ENCODE measurements at places on chromosomes 11 and 22.

DNA sequence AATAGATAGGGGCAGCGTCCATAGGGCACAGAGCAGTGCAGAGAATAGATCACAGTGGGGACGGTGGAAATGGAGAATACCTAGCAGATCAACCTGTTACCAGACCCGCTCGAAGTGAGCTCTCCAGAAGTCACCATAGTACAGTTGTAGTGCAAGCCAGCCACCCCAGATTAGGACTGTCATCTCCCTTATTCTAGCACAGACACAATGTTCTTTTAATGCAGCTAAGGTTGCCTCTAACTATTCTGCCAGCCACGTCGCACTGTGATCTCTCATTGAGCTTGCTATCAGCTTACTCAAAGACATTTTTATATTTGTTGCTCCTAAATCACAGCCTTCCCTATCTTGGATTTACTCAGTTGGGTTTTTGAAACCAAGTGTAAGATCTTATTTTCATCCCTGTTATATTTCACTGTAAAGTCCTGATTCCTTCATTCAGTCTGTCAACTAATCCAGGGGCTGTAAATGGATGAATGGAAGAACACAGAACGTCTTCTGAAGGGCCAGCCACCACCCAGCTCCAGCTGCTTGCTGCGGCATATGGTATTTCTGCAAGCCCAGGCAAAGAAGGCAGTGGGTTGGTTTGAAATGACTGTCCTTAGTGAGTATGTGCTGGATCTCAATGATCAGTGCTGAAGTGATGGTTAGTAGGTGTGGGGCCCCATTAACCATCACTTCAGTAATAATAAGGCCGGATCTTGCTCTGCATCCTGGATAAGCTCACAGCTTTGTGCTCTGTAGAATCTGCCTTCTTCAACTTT is 3.4 kb downstream of the PARVA start:
- DNase-seq, result no peak

- no peak for DNase-seq
Measured at GRCh38 chr11:131418189-131418588, 47.8 kb downstream of the NTM start.

DNA sequence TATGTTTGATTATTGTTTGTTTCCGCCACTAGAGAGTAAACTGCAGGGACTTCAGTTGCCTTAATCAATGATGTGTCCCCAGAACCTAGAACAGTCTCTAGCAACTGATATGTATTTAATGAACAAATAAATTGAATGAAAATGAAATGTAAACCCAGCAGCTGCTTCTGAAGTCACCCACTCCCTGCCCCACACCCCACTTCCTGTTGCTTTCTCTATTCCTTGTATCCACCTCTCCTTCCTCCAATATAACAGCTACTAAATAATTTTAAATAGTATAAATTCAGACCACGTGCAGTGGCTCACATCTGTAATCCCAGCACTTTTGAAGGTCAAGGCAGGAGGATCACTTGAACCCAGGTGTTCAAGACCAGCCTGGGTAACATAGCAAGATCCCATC is 15.8 kb downstream of the MYH9 start:
- DNase-seq, result no peak

DNA sequence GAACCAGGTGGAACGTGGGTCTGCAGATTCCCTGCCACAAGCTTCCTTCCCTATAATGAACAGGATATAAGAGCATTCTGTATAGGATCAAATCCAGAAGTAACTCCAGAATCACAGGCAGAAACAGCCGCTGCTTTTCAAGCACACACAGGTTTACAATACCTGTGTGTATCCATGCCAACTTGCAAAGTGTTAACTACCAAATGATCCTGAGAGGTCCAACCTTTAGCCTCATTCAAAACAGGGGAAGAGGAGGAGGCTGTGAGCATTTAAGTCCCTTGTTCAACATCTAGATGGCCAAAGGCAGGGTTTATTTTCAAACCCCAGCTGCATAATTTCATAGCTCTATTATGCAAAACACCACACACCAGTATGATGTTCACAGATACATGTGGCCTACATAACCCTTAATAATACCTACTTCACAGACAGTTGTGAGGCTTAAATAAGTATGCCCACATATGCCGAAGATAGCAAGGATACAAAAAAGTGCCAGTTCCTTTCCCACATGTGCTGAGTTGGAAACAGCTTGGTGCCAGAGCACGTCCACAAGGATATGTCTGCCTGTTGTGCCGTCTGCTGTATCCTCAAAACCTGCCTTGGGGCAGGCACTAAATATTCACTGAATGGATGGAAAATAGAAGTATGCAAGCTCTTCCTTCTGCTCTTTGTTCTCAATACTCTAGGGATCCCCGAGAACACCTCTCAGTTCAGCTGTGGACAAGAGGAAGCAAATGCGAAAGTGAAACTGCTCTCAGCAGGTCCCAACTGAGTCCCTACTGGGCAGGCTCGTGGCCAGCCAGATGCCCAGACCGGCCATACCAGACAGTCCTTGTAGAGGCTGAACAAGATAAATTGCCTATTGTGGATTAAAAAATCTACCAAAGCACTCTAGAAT is 66.8 kb downstream of the LARGE1 start:
- DNase-seq, result no peak

- no peak for DNase-seq
Measured at GRCh38 chr11:119486016-119486415, 63.0 kb upstream of the THY1 start.

DNA sequence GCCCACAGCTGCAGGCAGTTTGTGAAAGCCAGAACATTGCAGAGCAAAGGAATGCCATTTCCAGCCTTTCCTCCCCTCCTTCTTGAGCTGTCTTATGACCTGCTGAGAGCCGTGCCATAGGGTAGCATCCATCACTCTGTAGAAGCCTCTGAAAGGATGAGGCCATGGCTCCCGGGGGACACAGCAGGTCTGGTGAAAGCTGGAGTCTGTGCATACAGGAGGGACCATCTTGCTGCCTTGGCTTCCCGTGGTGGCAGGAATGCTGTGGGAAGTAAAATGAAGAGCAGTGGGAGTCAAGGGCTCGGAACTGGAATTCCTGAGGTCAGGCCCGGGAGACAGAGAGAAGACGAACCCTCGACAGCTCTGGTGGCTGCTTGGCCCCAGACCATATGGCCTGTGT is 30.9 kb downstream of the ANO1 start:
- DNase-seq, result no peak

GRCh38 chr22:27719036-27719347 is 82.6 kb downstream of the MN1 start:
- DNase-seq, result no peak

DNA sequence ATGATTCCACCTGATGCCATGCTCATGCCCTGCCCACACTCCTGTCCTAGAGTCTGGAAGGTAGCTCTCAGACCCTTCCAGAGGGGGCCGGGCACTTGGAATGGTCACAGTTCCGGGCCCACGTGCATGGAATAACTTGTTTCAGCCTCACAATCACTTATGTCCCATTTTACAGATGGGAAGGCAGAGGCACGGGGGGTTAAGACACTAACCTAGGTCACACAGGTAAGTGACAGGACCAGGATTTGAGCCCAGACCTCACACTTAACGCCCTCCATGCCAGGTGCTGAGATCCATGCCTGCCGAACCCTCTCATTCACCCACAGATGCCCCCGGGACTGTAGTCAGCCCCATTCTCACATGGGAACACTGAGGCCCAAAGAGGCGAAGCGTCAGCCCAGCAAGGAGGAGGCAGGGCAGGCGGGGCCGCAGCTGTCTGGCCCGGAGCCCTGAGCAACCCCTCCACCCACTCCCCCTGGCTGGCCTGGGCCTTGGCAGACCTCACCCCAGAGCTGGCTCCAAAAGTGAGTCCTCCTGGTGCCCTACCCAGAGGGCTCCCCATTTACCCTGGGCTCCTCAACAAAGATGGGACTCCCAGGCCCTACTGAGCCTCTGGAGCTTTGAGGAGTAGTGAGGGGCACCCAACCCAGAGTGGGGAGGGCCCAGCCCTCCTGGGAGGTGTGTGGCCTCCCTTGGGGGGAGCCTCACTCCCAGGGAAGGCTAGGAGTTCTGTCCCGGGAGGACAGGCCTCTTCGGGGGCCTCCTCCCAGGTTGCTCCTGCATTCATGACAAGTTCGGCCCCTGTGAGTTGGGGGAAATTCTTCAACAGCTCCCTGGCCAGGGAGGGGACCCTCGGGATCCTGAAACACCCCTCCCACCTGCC is 2.4 kb upstream of the ALDH3B1 start:
- no peak for DNase-seq

DNA sequence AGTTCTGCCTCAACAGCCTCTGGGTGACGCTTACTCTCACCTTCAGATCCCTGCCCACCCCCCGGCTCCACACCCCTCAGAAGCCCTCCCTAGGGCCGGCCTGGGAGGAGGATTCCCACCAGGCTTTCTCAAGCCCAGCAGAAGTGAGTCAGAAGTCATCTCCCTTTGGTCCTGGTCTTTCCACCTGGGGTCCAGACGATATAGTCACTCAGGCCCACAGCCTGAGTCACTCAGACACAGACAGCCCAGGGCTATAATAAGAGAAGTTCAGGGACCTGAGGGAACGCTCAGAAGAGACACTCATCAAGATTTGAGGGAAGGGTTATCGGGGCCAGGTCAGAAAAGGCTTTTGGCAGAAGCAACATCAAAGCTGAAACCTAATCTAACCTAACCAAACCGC is 127.1 kb downstream of the SPATA19 start:
- DNase-seq, result no peak

DNA sequence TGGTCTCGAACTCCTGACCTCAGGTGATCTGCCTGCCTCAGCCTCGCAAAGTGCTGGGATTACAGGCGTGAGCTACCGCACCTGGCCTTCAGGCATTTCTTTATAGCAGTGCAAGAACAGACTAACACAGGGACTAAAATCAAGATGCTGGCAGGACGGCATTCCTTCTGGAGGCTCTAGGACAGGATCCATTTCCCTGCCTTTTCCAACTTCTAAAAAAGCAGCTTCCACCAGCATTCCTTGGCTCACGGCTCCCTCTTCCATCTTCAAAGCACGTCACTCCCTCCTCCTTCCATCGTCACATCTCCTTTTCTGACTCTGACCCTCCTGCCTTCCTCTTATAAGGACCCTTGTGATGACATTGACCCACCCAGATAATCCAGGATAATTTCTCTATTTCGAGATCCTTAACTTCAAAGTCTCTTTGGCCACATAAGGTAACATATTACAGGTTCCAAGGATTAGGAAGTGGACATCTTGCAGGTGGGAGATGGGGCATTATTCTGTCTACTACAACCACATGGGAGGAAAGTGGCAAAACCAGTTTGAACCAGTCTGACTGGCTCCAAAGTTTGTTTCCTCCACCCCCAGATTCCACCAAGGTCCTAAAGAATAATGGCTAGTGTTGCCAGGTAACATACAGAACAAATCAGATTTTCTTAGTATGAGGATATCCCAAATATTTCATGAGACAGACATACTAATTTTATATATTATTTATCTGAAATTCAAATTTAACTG is 172.5 kb downstream of the MN1 start:
- no peak for DNase-seq

GRCh38 chr11:3021125-3021524 is 29.0 kb upstream of the NAP1L4 start:
- DNase-seq, result peak; percentile 43

DNA sequence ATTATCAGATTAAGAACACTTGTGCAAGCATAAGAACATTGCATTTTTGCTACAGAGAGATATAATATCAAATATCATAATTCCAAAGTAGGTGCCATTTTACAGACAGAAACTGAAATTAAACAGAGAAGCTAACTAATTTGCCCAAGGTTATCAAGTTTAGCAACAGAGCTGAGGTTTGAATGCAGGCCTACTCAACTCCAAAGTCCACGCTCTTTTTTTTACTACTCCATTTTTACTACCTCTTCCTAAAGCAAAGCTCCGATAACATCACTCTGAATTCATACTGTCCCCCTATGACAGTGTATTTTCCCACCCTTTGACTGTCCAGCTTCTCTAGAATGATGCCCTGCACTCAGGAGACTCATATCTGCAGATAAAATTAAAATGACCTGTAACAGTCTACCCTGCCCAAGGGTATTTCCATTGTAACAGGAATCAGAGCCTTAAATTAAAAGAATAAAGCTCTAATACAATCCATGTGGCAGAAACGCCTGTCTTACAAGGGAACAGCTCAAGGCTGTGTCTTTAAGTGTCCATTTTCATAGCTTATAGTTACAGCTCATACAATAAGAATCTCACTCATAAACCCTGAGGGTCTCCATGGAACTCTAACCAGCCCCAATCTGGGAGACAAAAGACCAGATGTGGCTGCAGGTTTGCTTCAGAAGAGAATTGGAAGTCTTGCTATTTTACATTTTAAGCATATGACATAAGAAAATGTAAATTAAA is 36.8 kb downstream of the ALG9 start:
- no peak for DNase-seq

GRCh38 chr11:25247336-25247735 is 750.5 kb downstream of the LUZP2 start:
- DNase-seq, result no peak

- no peak for DNase-seq
Measured at GRCh38 chr11:111260811-111261210, 15.3 kb downstream of the POU2AF2 start.

Data from CD4-positive, alpha-beta T cell treated with Interleukin-6 at 100 ng/mL for 8 hours (primary cell).